Thoracic aorta (tissue), 2 donors: ENCODE measurements at places on chromosomes 11 and 22. TPM values are rescaled to one million over a fixed set of nuclear protein-coding genes. Genes with fewer than 3 reads are reported as not detected.

DNA sequence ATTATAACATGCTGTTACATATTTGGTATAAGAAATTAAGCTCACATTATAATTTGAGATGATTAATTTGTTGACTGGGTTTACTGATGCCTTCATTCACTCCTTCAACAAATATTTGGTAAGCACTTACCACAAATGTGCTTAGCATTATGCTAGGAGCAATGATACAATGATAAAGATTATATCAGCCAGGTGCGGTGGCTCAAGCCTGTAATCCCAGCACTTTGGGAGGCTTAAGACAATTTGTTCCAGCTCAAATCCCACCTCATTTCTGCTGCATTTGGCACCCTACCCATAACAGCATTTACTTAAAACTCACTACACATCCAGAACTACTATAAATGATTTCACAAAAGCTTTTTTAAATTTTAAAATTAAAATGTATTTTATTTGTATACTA, 1263.6 kb upstream of the RAG2 start:
- H3K27ac ChIP-seq = no peak overlapping the region
- no peak for DNase-seq
- H3K4me1 ChIP-seq = no peaks in the 10 kb centered on the region
- H3K36me3 ChIP-seq = no peaks in the 10 kb centered on the region

GRCh38 chr11:85086504-85087284, 540.5 kb downstream of the DLG2 start:
- no peaks in the 10 kb centered on the region for H3K27me3 ChIP-seq
- H3K4me1 ChIP-seq = no peaks in the 10 kb centered on the region
- H3K36me3 ChIP-seq = no peaks in the 10 kb centered on the region
- no peak overlapping the region for H3K27ac ChIP-seq

- H3K4me3 ChIP-seq = peak overlapping the region; percentile 67
- peaks cover 18% of the 10 kb centered on the region for H3K4me1 ChIP-seq
- H3K27ac ChIP-seq = no peak overlapping the region
- no peaks in the 10 kb centered on the region for H3K27me3 ChIP-seq
- DNase-seq = no peak
- H3K36me3 ChIP-seq = no peaks in the 10 kb centered on the region
Measured at GRCh38 chr22:37818409-37819104, 4.6 kb upstream of the GALR3 start.

DNA sequence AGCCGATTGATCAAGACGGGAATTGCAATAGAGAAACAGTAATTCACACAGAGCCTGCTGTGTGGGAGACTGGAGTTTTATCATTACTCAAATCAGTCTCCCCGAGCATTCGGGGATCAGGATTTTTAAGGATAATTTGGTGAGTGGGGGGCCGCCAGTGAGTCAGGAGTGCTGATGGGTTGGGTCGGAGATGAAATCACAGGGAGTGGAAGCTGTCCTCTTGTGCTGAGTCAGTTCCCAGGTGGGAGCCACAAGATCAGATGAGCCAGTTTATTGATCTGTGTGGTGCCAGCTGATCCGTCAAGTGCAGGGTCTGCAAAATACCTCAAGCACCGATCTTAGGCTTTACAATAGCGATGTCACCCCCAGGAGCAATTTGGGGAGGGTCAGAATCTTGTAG, 15.5 kb downstream of the MTFP1 start:
- H3K27ac ChIP-seq = no peak overlapping the region
- H3K4me1 ChIP-seq = no peaks in the 10 kb centered on the region
- H3K4me3 ChIP-seq = no peak overlapping the region
- H3K36me3 ChIP-seq = no peaks in the 10 kb centered on the region
- DNase-seq = no peak
- no peaks in the 10 kb centered on the region for H3K27me3 ChIP-seq

DNA sequence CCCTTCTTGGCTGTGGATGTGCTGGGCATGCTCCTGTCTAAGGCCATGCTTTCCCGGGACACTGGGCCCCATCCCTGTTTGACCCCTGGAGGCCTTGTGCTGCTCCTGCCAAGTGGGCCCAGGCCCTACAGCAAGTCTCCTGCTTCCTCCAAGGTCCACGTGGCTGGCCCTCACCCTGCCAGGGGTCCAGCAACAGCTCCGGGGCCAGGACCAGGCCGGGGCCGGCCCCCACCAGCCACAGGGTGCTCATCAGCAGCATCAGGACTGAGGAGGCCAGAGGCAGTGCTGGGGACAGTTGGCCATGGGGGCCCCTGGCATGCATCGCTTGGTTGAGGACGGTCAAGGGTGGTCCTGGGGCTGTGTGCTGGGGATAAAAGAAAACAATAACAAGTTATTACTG, 2.5 kb downstream of the RHBDD3 start:
- no peak for DNase-seq
- peaks cover 5% of the 10 kb centered on the region for H3K36me3 ChIP-seq
- no peaks in the 10 kb centered on the region for H3K27me3 ChIP-seq

Gene RRM1
- 43.3 TPM for total RNA-seq

DNA sequence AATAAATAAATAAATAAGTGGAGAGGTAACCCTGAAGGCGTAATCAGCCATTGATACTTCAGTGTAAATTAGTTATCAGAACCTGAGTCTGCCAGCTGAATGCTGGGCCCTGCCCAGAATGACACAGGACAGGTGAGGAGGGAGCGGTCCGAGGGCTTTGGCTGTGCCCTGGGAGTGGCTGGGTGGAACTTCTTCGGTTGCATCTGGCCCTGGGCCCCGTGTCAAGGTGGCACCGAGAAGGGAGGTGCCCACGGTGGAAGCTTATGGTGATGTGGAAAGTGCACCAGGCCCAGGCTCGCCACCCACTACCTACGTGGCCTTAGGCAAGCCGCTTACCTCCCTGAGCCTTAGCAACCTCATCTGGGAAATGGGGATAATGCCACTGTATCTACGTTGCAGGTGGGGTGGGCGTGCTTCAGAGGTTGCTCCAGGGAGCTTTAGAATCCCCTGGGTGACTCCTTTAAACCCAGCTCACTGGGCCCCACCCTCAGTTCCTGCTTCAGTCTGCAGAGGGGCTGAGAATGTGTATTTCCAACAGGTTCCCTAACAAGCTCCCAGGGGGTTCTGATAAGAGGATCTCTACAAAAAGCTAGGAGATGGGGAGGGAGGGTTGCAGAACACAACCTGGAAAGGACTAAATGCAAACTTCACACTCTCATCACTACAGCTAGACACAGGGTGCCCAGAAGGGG, 38.8 kb downstream of the TXN2 start:
- H3K36me3 ChIP-seq = no peaks in the 10 kb centered on the region
- H3K27me3 ChIP-seq = no peaks in the 10 kb centered on the region
- H3K4me3 ChIP-seq = no peak overlapping the region

DNA sequence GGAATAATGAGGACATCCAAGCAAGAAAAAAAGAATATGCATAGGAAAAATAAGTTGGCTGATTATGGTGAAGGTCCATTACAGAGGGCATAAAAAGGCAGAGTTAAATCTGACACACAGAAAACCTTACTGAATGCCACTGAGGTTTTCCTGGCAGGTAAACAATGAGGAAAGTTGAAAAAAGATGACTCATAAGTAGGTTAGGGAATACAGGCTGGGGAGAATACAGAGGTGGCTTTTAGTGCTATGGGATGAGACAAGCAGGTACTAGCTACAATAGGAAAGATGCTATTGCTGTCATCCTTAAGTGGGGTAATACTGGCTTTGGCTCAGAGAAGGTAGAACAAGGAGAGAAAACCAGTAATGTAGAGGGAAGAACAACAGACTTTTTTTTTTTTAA, 44.7 kb downstream of the CSTF3 start:
- no peaks in the 10 kb centered on the region for H3K4me1 ChIP-seq
- no peaks in the 10 kb centered on the region for H3K36me3 ChIP-seq

GRCh38 chr11:819943-820649, 1.4 kb downstream of the PNPLA2 start:
- peak overlapping the region; percentile 100 for H3K27ac ChIP-seq
- no peaks in the 10 kb centered on the region for H3K27me3 ChIP-seq
- peaks cover 26% of the 10 kb centered on the region for H3K36me3 ChIP-seq
- H3K4me3 ChIP-seq = peak overlapping the region; percentile 98
- DNase-seq = peak; percentile 70

DNA sequence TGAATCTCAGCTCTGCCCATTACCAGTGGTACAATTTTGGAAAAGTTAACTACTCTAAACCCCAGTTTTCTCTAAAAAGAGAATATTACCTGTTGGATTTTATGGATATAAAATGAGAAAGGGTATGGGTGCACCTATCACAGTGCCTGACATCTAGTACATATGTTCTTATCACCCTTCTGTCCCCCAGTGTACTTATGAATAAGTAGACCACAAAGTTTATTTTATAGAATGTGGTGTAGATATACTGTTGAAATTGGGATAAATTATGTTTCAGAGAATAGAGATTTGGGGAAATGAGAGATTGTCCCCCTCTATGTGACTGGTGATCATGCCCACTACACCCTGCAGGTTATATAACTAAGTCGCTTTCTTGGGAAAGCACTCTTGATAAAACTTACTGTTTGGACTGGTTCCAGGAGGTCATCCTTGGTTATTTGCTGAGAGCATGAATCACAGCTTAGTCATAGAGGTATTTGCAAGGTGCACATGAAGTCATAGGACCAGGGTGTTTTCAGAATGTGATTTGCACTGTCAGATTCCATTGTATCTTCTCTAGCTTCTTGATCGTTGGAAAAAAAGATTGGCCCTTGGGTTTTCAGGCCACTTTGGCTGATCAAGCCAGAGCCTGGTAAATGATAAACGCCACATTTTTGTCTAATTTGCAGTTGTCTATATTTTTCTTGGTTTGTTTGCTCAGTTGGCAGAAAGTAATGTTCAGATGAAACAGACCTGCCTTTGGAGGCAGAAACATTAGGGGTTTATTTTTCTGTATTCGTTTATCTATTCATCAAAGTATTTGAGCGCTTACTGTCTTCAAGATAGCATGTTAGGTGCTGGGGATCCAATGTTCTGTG, 21.3 kb downstream of the STX3 start:
- no peak overlapping the region for H3K4me3 ChIP-seq
- no peak overlapping the region for H3K27ac ChIP-seq
- no peaks in the 10 kb centered on the region for H3K27me3 ChIP-seq
- H3K36me3 ChIP-seq = peaks cover 20% of the 10 kb centered on the region
- peaks cover 6% of the 10 kb centered on the region for H3K4me1 ChIP-seq

- H3K27ac ChIP-seq = no peak overlapping the region
- no peak overlapping the region for H3K4me3 ChIP-seq
- no peaks in the 10 kb centered on the region for H3K36me3 ChIP-seq
- DNase-seq = no peak
Measured at GRCh38 chr11:96614846-96615245, 225.0 kb downstream of the JRKL start.

DNA sequence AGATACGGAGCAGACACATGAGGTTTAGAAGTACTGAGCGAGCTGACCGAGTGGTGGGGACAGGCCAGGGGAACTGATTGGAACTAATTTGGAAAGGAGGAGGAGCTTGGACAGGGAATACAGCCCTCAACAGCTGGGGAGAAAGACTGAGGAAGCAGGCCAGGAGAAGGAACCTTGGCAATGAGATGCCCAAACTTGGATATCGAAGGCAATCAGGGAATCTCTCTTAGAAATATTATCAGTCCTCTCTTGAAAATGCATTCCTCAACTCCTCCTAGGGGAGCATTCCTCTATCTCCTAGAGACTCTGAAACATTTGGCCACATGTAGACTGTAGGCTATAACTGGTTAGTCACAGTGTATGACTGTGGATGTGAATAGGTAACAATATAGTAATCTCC, 284.6 kb downstream of the GUCY1A2 start:
- H3K4me1 ChIP-seq = no peaks in the 10 kb centered on the region
- H3K27me3 ChIP-seq = no peaks in the 10 kb centered on the region
- H3K27ac ChIP-seq = no peak overlapping the region
- no peaks in the 10 kb centered on the region for H3K36me3 ChIP-seq

DNA sequence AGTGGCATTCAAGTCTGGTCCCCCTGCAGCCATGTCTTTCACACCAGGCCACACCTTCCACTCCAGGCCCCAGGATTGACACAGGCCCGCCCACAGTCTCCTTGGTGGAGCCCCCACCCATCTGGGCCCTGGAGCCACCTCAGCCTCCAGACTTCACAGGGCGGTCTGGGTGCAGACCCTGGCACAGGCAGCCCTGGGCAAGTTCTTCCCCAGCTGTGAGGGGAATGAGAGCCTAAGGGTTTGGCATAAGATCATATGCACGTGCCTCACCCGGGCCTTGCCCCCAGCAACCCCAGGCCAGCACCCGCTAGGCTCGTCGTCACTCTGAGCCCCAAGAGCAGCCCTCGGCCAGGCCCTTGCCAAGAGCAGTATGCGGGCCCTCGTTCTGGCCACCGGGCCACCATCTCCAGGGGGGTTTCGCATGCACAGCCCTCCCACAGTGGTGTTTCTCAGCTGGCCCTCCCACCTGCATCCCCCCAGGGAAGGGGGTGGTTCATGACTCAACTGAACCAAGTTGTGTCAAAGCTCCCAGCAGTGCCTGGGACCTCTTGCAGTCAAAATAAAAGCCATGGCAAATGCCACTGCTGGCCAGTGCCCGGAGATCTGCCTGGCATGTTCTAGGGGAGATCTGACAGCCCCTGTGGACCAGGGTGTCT, 70.4 kb upstream of the KCNQ1OT1 start:
- H3K27ac ChIP-seq = no peak overlapping the region
- H3K4me3 ChIP-seq = no peak overlapping the region
- no peaks in the 10 kb centered on the region for H3K27me3 ChIP-seq

Gene PARVG
- total RNA-seq = 71.3 TPM

Gene KCNJ1
- not detected for total RNA-seq

Gene MS4A7
- 81.8 TPM for total RNA-seq

GRCh38 chr11:9109858-9110731, 18.7 kb upstream of the SCUBE2 start:
- no peak overlapping the region for H3K27ac ChIP-seq
- H3K4me1 ChIP-seq = no peaks in the 10 kb centered on the region
- no peak for DNase-seq
- no peaks in the 10 kb centered on the region for H3K36me3 ChIP-seq
- no peaks in the 10 kb centered on the region for H3K27me3 ChIP-seq
- H3K4me3 ChIP-seq = no peak overlapping the region

GRCh38 chr11:118838905-118839553, 44.7 kb upstream of the CXCR5 start:
- H3K4me1 ChIP-seq = peaks cover 9% of the 10 kb centered on the region
- no peak for DNase-seq
- H3K4me3 ChIP-seq = no peak overlapping the region
- no peaks in the 10 kb centered on the region for H3K36me3 ChIP-seq
- no peaks in the 10 kb centered on the region for H3K27me3 ChIP-seq

Gene RCOR2
- 3.8 TPM for total RNA-seq

GRCh38 chr11:79108851-79109250, 332.0 kb downstream of the TENM4 start:
- no peak overlapping the region for H3K4me3 ChIP-seq
- H3K4me1 ChIP-seq = no peaks in the 10 kb centered on the region
- DNase-seq = no peak
- no peak overlapping the region for H3K27ac ChIP-seq

Gene IFITM2
- total RNA-seq = 477 TPM

DNA sequence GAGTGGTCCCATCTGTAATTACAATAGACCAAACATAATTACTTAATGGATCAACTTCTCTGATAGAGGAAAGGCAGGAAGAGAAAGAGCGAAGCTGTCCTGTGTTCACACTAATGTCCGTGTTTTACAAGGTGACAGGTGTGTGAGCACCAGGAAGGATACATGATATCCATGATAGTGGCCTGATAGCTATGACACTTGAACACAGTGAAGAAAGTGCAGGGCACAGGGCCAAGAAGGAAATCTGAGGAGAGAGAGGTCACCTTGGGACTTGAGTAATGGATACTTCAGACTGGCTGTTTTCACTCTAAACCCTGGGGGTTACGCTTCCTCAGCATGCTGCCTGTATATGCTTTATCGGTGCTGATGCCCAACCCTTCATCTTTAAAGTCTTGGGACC, 29.4 kb downstream of the TUB start:
- no peaks in the 10 kb centered on the region for H3K27me3 ChIP-seq
- DNase-seq = no peak
- H3K4me1 ChIP-seq = no peaks in the 10 kb centered on the region
- peaks cover 4% of the 10 kb centered on the region for H3K36me3 ChIP-seq

GRCh38 chr22:32307055-32307454, 50.6 kb upstream of the RFPL3 start:
- H3K27me3 ChIP-seq = no peaks in the 10 kb centered on the region
- H3K4me1 ChIP-seq = no peaks in the 10 kb centered on the region

Gene KCTD14
- 5.6 TPM for total RNA-seq
